Neural progenitor cell (in vitro differentiated cells): ENCODE measurements at places on chromosomes 11 and 22.

DNA sequence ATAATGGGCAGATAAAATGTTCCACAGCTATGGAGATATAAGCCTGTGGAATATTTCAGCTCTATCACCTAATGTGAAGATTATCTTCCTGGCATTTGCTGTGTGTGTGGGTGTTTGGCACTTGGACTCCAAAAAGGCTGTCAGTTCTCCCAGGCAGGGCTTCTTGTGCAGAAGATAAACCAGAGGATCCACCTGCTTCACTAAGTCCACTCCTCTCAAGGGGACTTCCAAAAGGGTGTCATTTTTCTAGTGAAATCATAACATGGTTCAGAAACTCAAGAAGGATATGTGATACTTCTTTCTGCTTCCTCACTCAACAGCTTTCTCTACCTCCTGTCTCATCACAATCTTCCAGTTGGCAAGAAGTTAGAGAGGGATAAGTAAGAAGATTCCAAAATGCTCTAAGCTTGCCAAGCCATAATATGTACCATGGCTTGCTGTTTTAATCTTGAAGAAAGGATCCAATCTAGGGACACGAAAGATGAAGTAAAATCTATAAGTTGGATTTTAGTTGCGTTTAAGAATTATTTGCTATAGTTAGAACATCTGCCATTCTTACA lies 206.2 kb upstream of the MTMR2 start:
- DNase-seq = no peak

- DNase-seq = no peak
Measured at GRCh38 chr11:94224078-94224477, 80.3 kb upstream of the IZUMO1R start.

- DNase-seq = no peak
Measured at GRCh38 chr11:125079151-125079877, 16.2 kb downstream of the SLC37A2 start.

DNA sequence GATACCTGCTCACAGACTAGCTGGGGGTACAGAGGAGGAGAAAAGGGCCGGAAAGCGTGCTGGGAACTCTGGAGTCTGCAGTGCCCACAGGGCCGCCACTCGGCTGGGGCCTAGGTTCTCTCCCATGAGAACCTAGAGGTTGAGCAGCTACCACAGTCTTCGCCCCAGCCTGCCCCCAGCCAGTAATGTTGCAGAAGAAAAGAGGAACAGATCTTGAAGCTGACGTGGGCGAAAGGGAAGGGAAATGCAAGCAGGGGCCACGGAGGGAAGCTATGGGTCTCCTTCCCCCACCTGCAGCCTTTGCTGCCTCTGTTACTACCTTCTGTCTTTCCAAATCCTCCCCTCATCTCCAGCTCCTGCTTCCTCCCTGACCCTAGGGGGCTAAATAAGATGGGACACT lies 28.8 kb upstream of the P2RY2 start:
- no peak for DNase-seq

- DNase-seq = no peak
Measured at GRCh38 chr22:28395920-28396753, 283.5 kb downstream of the TTC28 start.

GRCh38 chr11:93591247-93591898 lies 48.2 kb upstream of the SMCO4 start:
- DNase-seq = no peak

DNA sequence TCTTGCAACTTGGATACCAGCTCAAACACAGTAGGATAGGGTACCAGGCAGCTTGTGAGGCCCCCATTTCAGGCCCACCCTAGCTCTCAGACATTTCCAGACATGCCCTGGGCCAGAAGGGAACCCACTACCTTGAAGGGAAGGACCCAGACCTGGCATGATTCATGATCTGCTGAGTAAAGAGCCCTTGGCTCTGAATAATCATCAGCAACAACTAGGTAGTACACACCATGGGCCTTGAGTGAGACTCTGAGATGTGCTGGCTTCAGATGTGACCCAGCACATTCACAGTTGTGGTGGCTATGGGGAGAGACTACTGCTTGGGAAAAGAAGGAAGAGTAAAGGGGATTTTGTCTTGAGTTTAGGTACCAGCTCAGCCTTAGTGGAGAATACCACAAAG lies 23.6 kb downstream of the JRKL start:
- DNase-seq = no peak

- no peak for DNase-seq
Measured at GRCh38 chr22:32708830-32709229, 92.7 kb upstream of the TIMP3 start.

GRCh38 chr22:27115816-27116256 lies 458.4 kb downstream of the MIAT start:
- no peak for DNase-seq
